Hematopoietic multipotent progenitor cell treated with erythropoietin and hydrocortisone succinate and interleukin-3 and kit ligand, for 17 days (in vitro differentiated cells): ENCODE measurements at places on chromosomes 6 and 20.
A peak's percentile ranks its signal among the peaks of the same experiment; 100 is the strongest.

DNA sequence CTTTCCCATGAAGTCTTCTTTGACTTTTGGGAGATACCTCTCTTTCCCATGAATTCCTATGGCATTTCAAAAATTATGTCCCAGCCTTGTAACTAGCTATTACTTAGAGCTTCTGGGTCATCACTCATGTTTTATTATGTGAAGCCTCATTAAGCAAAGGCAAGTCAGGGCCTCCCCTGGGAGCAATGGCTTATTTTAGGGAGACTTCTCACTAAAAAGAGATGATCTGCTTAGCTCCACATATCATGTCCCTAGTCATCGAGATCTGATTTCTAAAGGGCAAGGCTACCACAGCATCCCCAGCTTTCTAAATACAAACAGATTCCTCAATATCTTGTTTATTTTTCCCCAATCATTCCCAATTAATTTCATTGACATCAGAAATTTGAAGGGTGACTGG is 154.0 kb upstream of the MANEA start:
- DNase-seq: no peak

GRCh38 chr20:11492386-11492785 is 425.3 kb upstream of the BTBD3 start:
- no peak for DNase-seq

GRCh38 chr20:17501701-17502100 is 29.5 kb downstream of the BFSP1 start:
- DNase-seq: no peak

DNA sequence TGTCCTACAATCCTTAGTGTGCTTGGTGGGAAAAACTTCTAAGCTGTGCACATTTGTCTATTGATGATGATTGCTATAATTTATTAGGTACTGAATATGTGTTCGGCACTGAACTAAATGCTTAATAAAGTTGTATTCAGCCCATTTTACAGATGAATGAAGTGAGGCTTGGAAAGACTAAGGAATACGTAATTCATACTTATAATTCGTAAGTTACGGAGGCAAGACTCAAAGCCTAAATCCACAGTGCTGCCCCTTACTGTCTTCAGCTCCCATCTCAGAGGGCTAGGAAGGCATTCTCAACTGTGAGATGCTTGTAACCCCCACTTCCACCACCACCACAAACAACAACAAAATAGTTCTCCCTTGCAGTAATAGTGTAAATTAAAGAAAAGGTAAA is 171.3 kb downstream of the HS3ST5 start:
- no peak for DNase-seq

- DNase-seq: no peak
Measured at GRCh38 chr6:16102208-16102607, 26.7 kb upstream of the MYLIP start.

DNA sequence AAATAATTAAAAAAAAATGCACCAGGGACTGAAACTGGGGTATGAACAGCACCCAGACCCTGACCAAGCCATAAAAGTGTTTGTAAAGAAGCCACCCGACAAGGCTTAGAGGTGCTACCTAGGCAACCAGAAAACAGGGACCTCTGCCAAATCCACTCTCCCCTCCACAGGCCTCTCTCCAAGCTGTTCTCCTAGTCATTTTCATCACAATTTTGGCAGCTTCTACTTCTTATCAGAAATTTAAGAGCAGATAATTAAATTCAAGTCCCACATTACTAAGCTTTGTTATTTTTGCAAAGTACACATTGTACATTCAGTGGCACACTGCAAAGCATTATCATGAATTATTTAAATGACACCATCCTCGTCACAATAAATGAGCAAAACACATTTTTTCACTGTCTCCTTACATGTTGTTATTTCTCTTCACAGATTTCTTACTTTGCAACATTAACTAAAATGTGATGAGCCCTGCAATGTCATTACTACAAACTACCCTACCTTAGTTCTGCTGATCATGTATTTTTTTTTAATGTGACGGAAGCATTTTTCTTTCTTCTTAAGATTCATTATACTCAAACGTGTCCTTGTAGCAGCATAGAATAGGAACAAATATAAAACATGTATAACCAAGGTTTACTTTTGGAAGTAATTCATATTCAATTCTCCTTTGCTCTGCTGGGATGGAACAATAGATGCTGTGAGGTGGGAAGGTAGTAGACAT is 38.1 kb downstream of the ECT2L start:
- DNase-seq: no peak

GRCh38 chr6:128491610-128492206 is 28.7 kb downstream of the PTPRK start:
- DNase-seq: no peak

DNA sequence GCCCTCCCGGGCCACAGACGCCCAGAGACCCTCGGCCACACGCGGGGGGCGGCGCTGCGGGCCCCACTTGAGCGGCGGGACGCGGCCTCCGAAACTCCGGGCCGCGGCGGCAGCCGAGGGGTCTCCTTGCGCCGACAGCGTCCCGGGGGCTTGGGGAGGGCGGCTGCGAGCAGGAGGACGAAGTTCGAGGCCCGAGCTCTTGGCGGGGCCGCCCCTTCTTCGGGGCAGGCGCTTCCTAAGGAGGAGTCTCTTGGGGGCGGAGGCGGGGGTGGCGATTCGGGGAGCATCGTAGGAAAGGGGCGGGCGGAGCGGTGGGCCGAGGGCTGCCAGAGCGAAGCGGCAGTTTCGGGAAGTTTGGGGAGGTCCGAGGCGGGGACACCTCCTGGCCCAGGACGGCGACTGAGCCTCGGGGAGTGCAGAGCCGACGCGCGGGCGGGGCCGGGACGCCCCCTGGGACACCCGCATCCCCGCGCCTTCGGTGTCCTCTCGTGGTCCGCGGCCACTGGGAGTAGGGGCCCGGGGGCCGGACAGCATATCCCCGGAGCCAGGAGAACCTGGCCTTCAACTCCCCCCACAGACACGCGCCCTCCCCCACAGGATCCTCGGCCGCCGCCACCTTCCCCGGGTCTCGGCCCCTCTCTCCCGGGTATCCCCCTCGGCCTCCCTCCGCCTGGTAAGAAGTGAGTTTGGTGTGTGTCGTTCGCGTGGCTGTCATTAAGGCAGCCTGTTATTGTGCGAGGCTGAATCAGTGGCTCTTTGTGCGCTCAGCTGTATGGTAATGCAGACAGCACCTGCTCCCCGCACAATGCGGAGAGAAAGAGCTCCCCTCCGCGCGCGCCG is 613 bp upstream of the DLL1 start:
- DNase-seq: no peak

GRCh38 chr6:90868656-90869055 is 281.8 kb upstream of the MAP3K7 start:
- no peak for DNase-seq

DNA sequence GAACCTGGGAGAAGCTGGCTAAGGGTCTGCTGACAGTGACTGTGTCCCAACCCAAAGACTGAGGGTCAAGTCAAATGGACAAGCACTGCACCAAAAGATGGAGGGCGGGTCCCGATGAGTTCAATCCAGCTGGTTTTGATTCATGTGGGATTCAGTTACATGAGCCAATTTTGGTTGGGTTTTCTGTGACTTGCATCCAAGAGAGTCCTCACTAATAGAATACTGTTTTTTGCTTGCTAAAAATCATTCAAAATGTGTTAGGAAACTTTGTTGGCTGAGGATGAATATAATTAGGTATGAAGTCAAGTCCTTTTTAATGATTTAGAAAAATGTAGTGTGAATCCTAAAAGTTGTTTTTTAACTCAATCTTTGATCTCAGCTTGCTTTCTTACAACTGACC is 323.8 kb upstream of the NOX3 start:
- DNase-seq: no peak

DNA sequence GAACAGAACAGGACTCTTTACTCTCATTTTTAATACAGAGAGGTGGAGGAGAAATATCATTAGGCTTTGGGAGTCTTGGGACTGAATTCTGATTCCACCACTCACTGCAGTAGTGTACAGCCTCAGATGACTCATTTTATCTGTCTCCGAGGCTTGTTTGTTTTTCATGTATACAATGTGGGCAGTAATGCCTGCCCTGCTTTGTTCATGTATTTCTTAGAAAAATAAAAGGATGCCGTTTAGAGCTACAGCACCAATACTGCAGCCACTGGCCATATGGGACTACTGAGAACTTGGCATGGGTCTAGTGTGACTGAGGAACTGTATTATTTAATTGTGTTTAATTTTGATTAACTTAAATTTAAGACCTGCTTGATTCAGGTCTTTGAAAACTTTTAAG is 41.2 kb upstream of the JAG1 start:
- DNase-seq: no peak

DNA sequence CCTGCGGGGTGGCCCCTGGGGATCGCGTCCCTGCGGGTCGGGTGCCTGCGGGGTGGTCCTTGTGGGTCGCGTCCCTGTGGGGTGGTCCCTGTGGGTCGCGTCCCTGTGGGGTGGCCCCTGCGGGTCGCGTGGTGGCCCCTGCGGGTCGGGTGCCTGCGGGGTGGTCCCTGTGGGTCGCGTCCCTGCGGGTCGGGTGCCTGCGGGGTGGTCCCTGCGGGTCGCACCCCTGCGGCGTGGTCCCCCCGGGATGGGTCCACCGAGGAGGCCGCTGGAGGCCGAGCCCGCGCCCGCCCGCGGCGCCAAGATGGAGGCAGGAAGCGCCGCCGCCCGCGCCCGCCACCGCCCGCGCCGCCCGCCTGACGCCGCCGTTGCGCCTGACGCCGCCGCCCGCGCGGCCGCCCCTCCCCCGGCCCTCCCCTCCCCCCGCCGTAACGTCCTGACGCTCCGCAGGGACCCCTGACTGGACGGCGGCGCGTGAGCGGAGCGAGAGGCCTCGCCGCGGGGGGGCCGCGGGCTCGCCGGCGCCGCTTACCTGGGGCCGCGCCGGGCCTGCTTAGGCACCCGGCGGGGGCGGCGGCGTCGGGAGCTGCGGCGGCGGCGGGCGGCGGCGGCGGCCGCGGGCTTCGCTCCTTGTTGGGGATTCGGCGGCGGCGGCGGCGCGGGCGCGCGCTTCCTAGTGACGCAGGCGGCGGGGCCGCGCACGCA is at the start of gene GMEB2:
Gene GMEB2, minus strand, starts transcription at position 678 of the 705 bp plus-strand sequence. CDS start 7,704 bp downstream, outside the sequence.
- no peak for DNase-seq

DNA sequence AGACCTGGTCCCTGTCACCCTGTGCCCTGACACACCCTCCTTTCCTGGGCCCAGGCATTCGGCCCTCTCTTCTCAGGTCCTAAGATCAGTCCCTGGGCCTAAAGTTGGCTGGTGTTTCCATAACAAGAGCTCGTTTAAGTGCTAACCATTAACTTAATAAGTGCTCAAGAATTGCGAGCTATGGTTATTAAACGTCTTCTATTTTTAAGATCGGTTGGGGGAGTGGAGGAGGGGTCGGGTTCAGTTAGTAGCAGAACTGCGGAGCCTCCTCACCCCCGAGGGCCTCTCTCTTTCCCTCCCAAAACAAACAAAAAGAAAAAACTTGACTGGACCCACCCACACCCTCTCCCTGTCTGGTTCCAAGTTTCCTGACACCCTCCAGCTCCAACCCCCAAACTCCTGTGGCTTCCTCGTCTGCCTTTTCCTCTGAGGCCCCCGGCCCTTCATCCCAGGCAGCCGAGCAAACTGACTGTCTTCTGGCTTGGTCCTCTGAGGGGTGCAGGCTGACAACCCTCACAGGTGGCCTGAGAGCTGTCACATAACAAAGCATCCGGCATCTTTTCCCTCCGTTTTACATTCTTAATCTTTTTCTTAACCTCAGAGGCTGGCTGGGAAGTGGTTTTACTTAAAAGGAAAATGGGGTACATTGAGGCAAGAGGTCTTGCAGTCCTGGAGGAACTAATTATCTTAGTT is 2.0 kb downstream of the STK35 start:
- peak; percentile 18 for DNase-seq

DNA sequence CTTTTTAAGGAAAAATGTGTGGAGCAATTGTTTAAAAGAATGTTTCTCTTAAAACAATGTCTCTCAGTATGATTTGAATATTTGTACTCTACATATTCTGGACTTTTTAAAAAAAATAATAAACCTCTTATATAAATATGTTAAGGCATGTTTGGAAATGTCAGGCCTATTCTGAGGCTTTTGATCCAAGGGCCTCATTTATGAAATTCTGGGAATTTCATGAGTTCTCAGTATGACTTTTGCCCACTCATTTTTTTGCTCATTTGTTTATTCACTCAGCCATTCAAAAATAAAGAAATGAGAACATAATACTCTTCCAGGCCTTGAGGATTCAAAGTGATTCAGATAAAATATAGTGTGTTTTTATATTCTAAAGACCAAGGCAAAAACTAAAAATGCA is 60.4 kb downstream of the DOK5 start:
- no peak for DNase-seq

- DNase-seq: no peak
Measured at GRCh38 chr6:151205721-151206600, 33.8 kb upstream of the AKAP12 start.

DNA sequence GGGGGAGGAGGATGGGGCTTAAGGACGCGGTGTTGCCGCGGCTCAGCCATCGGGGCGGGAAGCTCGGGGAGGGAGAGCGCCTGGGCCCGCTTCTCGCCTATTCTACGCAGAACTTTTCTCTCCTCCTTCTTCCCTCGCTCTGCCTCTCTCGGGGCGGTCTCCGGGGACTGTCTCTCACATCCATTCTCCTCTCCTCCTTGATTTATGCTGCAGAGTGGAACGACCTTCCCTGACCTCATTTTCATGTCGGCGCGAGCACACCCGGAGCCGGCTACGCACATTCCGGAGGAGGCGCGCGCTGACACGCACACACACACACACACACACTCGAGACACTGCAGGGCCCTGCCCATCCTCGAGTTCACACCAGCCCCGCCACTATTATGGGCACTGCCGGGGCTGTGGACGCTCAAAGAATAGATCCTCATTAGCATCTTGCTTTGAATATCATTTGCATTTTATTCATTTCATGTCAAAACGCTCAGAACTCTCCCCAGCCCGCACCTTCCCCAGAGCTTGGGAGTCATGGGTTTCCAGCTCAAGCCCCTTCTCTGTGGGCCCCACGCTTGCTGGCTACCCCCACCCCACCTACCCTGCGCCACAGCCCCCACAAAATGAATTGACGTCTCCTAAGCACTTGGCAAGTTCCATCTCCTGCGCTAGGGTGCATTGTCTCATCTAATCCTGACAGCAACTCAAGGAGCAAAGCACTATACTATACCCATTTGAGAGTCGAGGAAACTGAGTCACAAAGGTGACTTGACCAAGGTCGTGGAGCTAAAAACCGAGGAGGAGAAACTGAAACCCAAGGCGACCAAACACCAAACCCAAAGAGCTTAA is 36.8 kb downstream of the NCR2 start:
- no peak for DNase-seq

DNA sequence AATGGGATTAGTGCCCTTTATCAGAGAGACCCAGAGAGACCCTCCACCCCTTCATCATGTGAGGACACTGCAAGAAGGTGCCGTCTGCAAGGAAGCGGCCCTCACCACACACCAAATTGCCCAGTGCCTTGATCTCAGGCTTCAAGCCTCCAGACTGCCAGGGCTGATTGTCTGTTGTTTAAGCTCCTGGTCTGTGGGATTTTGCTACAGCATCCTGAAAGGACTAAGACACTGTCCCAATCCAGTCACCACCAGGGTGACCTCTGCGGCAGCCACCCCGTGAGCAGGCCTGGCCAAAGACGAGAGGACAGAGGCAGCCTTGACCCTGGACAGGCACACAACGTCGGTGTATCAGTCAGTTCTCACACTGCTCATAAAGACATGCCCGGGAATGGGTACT is 13.5 kb upstream of the FRMD1 start:
- no peak for DNase-seq
